Naive thymus-derived CD4-positive, alpha-beta T cell (primary cell): ENCODE measurements at places on chromosomes 7 and 10. TPM values are rescaled to one million over a fixed set of nuclear protein-coding genes. Genes with fewer than 3 reads are reported as not detected.

ANAPC16 gene
- polyA plus RNA-seq = 445 TPM

LIPF gene
- polyA plus RNA-seq = not detected

CYP2C19 gene
- polyA plus RNA-seq = not detected

CCL24 gene
- polyA plus RNA-seq = not detected

SPDYE16 gene
- 0.26 TPM for polyA plus RNA-seq

FAM237B gene
- not detected for polyA plus RNA-seq

ADIRF gene
- not detected for polyA plus RNA-seq

EIF3B gene
- polyA plus RNA-seq = 78.0 TPM

SMKR1 gene
- polyA plus RNA-seq = 6.3 TPM

ACTL6B gene
- not detected for polyA plus RNA-seq

SDK1 gene
- 0.58 TPM for polyA plus RNA-seq

CPN1 gene
- polyA plus RNA-seq = not detected

CYP3A4 gene
- not detected for polyA plus RNA-seq

PDCD4 gene
- 253 TPM for polyA plus RNA-seq

DOCK4 gene
- not detected for polyA plus RNA-seq

TMEM184A gene
- polyA plus RNA-seq = not detected

C10orf90 gene
- not detected for polyA plus RNA-seq

SLC16A9 gene
- not detected for polyA plus RNA-seq

AIFM2 gene
- polyA plus RNA-seq = 0.91 TPM

PLCE1 gene
- polyA plus RNA-seq = 0.22 TPM

P4HA1 gene
- 16.8 TPM for polyA plus RNA-seq

SAMD9 gene
- polyA plus RNA-seq = 27.4 TPM

AFAP1L2 gene
- polyA plus RNA-seq = 0.66 TPM

POMZP3 gene
- polyA plus RNA-seq = 2.2 TPM

CPA2 gene
- polyA plus RNA-seq = not detected
